ENCODE measurements at places on chromosomes 5 and 9.

GRCh38 chr9:126722922-126723806 is 81.7 kb upstream of the ZBTB43 start:
- DNase-seq = no peak

GRCh38 chr5:60887096-60887495 is 43.0 kb upstream of the ELOVL7 start:
- no peak for DNase-seq

GRCh38 chr5:13382232-13382631 is 562.3 kb downstream of the DNAH5 start:
- no peak for DNase-seq

DNA sequence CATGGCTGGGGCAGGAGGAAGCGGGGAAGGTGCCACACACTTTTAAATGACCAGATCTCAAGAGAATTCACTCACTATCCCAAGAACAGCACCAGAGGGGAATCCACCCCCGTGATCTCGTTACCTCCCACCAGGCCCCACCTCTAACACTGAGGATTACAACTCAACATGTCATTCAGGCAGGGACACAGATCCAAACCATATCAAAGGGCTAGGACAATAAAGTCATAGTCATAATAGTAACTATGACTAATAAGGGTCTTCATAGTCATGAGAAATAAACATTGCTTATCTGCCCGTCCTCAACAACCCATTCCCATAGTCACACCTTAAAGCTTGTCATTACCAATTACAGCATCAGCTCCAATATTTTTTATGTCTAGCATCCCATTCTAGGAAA is 65.3 kb upstream of the SMC2 start:
- DNase-seq = no peak

- DNase-seq = no peak
These were observed 27.4 kb downstream of the SRD5A1 start for GRCh38 chr5:6660688-6661087.

GRCh38 chr9:87211669-87212068 is 264.4 kb upstream of the GAS1 start:
- no peak for DNase-seq

DNA sequence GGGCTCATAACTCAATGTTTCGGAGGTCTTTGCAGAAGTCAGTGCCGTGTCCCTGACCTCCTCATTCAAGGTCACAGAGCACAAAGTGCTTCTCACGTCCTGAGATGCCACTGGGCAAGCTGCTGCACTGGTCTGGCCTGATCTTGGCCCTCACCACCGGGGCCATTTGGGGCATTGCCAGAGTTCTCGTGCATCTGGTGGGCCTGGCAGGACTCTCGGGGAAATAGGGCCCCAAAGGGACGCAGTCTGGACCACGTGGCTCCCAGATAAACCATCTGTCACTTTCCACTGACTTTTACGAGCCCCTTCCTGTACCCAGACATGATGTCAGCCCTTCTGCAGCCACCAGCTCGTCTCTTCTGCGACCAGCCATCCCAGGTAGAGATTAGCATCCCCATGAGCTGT is 54.8 kb downstream of the HRH2 start:
- no peak for DNase-seq

- peak; percentile 80 for DNase-seq
These were observed 12.5 kb downstream of the STC2 start for GRCh38 chr5:173315495-173316338.

GRCh38 chr5:62385131-62385530 is 18.6 kb downstream of the DIMT1 start:
- DNase-seq = no peak

DNA sequence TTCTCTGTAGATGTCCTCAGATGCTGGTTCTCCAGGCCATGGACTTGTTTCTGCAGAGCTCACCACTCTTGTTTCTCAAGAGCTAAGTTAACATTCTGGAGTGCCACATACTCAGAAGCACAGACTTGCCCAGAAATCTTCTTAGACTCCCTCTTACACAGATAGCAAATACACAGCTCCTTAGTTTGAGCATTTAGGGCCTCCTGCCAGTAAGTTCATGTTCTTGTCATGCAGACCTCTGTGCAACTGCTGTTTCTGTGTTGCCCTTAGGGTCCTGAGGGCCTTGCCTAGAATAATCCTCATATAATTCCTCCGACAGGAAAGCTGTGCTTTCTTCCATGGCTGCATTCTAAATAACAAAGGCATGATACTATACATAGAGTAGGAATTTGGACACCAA is 1.3 kb upstream of the PTPDC1 start:
- DNase-seq = no peak

DNA sequence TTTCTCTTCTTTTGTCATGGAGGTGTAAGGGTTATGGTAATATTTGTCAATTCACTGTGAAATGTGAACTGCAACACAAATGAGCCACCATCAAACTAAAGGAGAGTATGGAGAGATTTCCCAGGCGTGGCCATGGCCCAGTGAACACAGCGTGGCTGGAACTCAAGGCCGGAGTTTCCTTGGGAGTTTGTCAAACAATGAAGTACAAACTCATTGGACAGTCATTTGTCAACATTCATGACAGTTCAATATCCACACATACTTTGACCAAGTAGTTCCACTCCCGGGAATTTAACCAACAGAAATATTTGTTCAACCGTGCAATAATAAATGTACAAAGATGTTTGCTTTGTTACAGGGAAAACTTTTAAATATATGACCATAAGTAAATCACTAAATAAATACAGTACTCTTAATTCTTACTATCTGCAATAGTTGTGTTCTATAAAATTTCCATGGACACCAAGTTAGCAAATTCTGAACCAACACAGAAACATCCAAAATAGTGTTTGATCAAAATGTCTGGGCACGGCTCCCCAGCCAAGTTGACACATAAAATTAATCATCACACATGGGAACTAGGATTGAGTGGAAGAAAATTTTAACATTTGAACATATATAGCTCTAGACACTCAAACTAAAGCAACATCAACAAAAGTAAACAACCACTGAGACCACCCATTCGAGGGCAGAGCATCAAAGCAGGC is 87.1 kb downstream of the DIRAS2 start:
- no peak for DNase-seq

DNA sequence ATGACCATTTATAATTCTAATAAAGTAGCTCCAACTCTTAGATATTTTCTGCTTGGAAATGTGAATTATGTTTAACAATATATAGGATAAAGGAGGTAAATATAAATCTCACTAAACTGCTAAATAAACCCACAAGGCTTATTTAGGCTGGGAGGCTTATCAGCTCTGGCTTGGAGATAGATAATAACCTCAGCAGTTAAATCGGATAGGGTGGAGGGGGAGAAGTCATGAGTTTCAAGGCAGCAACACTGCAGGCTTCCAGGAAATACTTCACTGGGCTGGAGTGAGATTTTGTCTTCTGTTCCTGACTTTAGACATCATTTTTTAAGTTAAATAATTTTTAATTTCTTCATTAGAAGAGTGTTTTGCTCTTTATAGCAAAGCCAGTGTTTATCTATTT is 80.0 kb upstream of the ITGA2 start:
- no peak for DNase-seq

GRCh38 chr5:10498350-10498749 is 56.7 kb downstream of the ROPN1L start:
- no peak for DNase-seq

GRCh38 chr9:109945573-109945972 is 165.6 kb downstream of the PALM2AKAP2 start:
- no peak for DNase-seq

- no peak for DNase-seq
These were observed 70.9 kb upstream of the ZNF169 start for GRCh38 chr9:94188246-94188645.

DNA sequence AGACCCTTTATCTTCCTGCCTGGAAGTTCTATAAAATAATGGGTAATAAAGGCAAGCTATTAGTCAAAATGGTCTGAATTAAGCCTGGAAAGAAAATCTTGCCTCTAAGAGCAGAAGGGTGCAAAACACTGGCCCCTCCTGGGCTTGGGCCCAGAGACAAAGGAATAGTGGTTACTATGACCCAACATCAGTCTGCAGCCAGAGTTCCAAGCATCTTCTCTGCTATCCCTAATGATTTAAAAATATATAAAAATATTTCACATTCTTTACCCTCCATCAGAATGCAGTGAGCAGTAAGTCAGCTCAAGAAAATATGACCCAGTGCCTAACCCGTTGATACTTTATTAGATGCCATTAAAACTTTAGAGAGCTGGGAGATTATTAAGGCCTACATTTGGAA is 14.7 kb downstream of the TNFAIP8 start:
- no peak for DNase-seq

DNA sequence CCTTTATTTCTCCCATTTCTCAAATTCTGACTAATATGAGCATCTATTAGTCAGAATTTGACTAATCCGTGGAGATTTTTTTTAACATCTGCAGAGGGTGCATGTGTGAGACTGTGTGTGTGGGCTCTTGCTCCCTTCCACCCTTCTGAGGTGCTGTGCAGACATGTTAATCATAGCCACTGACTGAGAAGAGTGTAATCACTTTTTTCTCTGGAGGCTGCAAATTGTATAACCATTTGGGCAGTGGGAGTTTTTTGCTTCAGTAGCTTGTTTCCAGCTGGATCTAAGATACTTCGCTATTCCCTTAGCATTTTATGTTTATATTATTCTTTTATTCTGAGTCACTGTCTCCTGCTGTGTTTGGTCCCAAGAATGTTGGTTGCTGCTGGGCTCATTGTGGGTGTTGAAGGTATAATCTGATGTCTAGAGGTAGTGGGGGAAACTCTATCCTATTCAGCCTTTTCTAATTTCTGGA is 66.2 kb downstream of the ARHGEF28 start:
- no peak for DNase-seq

- no peak for DNase-seq
These were observed 10.9 kb upstream of the MAST4 start for GRCh38 chr5:66585291-66585690.

GRCh38 chr5:107247427-107247826 is 423.3 kb downstream of the EFNA5 start:
- no peak for DNase-seq

DNA sequence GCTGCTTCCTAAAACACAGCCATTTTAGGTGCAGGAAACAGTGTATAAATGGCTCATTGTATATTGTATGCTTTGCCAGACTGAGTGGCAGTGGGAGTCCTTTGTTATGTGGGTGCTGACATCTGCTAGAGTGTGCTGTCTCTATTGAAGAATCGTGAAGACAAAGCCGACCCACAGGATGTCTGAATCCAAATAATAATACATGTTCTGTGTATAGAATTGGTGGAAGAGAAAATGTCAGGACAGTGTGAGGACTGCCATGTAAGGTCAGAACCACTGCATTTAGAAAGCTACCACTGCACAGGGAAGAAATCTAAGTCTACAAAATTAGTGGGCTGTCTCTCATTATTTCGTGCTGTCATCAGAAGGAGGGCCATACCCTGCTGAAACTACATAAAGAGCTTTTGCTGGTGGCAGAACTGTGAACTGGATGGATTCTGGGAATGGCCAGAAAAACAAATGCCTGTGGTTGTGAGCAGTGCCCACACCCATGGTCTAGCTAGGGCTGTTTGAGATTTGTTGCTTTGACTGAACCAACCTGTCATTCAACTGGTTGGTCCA is 2.5 kb downstream of the IL7R start:
- DNase-seq = no peak

DNA sequence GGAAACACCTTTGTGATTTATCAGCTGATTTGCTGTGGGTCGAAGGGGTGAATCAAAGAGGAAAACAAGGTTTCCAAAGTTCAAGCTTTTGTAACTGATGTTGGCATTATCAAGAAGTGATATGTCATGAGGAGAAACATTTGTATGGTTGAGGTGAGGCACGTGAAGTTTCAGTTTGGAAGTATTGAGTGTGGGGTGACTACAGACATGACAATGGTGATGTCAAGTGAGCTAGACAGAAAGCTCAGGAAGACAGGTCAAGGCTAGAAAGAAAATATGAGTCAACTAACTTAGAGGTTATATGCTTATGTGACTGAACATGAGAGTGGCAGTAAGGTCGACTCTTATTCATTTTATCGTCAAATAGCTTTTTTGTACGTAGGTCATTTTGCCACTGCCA is 99.1 kb downstream of the RAB3C start:
- no peak for DNase-seq

- DNase-seq = no peak
These were observed 739 bp downstream of the CARD9 start for GRCh38 chr9:136372561-136373299.

DNA sequence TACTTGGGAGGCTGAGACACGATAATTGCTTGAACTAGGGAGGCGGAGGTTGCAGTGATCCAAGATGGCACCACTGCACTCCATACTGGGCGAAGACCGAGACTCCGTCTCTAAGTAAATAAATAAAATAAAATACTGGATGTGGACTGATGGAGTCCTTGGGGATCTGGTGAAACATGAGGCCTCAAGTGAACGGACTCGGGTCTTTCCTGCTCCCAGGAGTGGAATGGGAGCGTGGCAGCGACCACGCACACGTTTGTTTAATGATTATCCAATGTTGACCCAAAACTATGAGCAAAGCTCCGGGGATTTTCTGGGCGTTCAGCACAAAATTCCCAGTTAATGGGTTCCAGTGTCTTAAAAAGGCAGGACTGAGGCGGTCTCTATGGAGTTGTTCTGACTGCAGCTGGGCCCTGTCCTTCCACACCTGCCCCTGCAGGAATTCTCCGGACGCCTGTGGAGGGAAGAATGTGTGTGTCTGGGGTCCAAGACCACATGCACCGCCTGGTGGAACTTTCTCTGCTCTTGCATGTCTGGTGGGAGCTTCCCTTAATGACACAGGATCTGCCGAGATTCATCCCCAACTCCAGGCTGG is 26.6 kb downstream of the NEK6 start:
- DNase-seq = no peak

- no peak for DNase-seq
These were observed 51.9 kb upstream of the ANKRD33B start for GRCh38 chr5:10511741-10512640.

GRCh38 chr9:79408200-79408599 is 163.6 kb upstream of the TLE4 start:
- DNase-seq = peak; percentile 53

GRCh38 chr5:10838038-10838437 is 77.0 kb upstream of the DAP start:
- no peak for DNase-seq

DNA sequence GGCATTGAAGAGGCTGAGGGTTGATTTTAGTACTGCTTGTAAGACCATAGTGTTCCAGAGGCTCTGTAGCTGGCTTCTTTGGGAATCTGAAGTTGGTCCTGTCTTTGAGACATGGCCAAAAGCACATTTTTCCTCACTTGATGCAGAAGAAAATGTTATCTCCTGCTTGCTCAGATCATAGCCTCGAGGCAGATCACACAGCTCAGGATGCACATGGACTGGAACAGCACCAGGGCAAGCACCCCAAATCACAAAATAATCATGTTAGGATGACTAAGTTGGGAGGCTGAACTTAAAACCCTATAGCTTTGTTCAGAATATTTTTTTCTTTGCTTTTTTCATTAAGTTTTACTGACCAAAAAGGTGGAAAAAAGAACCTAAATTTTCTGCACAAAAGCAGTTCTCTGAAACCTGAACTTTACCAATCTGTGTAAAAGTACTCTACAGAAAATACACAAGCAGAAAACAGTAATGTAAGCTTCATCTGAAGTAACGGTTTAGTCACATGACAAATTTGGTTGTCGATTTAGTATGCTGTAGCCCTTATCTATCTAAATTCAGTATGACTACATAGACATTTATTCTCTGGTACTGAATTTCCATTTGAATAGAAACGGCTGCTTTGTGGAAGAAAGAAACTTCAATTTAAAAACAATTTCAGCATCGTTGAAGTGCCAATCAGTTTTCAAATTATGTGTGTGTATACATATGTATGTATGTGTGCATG is 3.4 kb downstream of the KLHL9 start:
- no peak for DNase-seq
